Inflammatory macrophage (primary cell): ENCODE measurements at places on chromosomes 7 and 10.
A peak's percentile ranks its signal among the peaks of the same experiment; 100 is the strongest.

DNA sequence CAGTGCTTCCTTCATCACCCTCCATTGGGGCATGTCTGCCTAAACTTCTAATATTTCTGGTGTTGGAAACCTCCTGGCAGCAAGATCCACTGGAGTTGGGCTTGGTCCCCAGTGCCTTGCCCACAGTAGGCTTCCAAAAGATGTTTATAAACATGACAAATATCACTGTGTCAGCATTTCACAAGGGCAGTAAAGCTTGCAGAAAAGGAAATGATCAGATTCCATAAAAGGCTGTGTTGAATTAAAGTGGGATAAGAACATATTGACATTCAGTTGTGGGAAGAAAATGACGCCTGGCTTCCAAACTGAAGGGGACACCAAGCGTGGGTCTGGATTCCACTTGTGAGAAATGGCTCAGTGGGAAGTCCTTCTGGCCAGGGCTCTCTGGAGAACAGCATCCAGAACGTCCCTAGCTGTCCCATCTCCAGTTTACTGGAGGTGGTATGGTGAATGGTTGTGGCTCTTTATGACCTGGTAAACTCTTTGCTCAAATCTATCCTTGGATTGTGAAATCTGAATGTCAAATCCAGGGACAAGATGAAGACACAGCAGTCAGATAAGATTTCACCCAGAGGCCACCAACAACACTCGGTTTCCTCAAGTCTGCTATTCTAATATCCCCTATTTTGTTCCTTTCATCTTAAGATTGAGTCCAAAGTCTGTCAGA, 287.2 kb downstream of the TNS3 start:
- DNase-seq: no peak

DNA sequence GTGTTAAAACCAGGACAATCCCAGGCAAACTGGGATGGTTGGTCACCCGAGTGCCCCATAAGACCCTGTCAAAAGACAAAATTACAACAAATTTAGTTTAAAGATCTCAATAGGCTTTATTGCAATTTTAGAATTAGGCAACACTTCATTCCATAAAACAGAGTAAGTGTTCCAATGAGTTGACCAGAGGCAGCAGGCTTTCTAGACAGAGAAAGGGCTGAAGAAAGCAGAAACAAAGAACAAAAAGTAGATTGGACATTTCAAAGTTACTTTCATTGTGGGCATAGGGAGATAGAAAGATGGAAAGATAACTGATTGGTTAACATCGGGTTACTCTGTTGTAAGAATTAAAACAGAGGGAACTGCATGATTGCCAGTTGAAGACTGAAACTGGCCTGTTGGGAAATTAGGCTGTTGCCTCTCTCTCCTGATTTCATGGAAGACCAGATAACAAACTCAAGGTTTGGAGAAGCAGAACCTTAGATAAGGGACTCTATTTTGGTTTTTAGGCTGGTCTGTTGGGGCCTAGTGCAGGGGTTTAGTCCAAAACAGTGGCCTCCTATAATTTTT, 36.3 kb downstream of the ENTPD1 start:
- DNase-seq: peak; percentile 79

DNA sequence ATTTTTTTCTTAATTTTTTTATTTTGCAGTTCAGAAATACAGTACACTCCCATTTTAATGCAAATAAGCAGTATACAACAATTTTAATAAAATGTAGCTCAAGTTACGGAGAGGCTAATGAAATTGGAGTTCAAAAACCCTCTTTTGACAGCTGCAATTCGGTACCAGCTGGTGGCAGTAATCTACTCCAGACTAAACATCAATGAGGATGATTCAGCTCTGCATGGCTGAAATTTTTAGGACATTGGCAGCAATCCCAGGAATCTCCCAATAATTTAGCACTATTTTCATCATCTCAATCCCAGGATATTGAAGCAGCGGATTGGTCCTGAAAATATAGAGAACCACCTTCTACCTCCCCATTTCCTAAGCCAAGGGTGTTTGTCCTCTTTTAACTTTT, 278.8 kb downstream of the CACNA2D1 start:
- DNase-seq: no peak

DNA sequence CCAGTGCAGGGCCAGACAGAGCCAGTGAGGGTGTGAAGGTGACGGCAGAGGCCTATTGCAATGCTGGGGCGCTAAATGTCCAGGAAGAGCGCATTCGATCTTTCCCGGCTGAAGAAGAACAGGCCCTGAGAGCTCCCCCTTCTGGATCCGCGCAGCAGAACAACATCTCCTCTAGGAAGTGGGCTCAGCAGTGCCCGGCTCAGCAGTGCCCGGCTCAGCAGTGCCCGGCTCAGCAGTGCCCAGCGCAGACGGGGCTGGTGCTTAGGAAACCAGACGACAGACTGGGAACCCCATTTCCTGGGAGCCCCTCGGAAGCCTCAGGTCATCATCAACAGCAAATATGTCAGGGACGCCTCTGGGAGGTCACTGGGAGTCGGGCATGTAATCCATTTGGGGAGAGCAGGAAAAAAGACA, 4.7 kb upstream of the NOS3 start:
- peak; percentile 50 for DNase-seq

DNA sequence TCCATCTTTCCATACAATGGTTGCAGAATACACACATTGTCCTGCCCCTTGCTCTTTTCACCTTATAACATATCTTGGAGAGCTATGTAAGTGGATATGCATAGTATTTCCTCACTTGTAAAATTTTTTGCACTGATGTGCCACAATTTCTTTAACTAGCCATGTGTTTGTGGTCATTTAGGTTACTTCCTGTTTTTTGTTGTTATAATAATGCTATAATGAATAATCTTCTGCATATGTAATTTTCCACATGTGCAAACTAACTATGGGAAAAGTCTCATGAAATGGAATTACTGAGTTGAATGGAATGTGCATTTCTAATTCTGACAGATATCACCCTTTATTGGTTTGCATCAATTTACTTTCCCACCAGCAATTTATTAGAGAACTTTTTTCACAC, 2.8 kb downstream of the TAS2R41 start:
- peak; percentile 39 for DNase-seq

DNA sequence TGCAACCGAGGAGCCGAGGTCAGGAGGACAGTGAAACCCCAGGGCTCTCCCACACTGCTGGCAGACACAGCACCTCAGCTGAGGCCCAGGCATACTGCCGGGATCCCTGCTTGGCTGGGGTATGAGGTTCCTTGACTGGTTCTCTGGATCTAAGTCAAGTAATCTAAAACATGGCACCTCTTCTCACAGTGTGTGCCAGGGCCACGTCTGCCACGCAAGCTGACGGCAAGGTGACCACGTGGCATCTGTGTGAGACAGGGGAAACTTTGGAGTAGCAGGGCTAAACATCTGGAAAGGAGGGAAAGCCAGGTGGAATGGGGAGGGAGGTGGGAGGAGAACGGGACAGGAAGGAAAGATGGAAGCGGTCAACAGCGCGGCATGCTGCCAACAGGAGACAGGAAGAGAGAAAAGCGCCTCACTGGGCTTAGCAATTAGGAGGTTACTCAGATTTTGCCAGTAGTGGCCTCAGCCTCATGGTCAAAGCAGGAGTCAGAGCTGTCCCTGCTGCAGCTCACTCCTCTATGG, 103.7 kb downstream of the CXCL12 start:
- DNase-seq: no peak

GRCh38 chr10:106402458-106402857, 762.0 kb downstream of the SORCS1 start:
- no peak for DNase-seq

- DNase-seq: peak; percentile 76
These were observed 94.6 kb upstream of the MACROH2A2 start for GRCh38 chr10:69957886-69958555.

GRCh38 chr7:27097686-27098577, 2.1 kb upstream of the HOXA1 start:
- no peak for DNase-seq

DNA sequence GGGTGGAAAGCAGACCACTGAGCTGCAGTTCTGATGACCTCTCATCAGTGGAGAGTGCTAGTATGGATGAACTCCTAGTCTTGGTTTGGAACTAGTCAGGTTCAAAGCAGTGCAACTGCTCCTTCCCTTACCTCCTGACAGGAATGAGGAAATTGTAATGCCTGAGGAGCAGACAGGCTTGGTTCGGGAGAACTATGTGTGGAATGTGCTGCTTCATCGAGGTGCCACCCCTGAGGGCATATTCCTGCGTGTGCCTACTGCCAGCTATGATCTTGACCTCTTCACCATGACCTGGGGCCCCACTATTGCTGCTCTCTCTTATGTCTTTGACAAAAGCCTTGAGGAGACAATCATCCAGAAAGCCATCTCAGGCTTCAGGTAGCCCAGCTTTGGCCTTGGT, 27.4 kb upstream of the NFKB2 start:
- DNase-seq: no peak

DNA sequence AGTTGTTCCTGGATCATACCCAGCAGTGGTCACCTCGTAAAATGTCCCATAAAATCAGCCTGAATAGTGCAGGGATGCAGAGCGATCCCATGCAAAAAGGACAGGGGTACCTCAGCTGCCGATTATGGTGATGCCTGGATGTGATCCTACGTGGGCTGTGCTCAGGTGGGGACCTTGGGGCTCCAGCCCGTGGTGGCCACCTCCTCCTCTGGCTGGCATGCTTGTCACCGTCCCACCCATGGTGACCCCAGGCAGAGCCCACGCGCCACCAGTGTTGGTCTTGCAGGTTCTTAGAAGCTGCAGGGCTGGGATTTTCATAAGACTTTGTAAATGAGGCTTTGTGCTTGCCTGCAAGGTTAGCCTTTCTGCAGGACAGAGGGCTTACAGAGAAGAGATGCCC, 97.2 kb downstream of the GLRX3 start:
- no peak for DNase-seq

- DNase-seq: no peak
These were observed 30.8 kb upstream of the ZNF32 start for GRCh38 chr10:43679509-43679908.

GRCh38 chr7:80488406-80488805, 23.5 kb downstream of the GNAT3 start:
- DNase-seq: peak; percentile 38

- DNase-seq: peak; percentile 17
These were observed 26.5 kb downstream of the ASNS start for GRCh38 chr7:97845622-97846203.

GRCh38 chr10:73806176-73806950, 5.0 kb downstream of the NDST2 start:
- DNase-seq: no peak

DNA sequence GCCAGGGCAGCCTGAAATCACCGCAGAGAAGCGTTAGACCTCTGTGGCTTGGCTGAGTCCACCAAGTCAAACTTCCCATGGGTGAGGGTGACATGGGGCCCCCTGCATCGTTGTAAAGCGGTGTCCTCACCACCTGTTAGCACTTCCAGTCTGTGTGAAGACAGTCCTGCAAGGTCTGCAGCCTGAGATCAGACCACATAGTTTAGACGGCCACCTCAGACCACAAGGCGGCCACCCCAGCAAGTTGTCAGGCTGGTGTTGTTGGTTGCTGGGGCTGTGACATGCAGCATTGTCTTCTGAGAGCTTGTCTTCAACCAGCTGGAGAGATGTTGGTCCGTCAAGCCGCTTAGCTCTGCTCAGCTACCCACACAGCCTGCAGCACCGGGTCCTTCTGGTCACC, 44.1 kb upstream of the TARP start:
- DNase-seq: no peak

DNA sequence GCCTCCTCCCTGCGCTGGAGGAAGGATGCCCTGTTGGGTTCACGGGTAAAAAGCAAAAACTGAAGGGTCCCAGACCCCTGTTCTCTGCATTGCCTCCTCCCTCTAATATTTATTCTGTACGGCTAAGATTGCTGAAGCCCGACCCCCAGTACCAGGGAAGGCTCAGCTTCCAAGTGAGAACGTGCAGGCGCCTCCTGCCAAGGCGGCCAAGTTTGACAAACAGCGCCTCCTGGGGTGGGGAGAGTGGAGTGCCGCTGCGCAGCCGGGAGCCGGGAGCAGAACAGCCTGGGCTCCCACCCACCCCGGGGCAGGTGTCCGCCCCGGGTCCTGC, 4.7 kb upstream of the EBF3 start:
- peak; percentile 30 for DNase-seq

GRCh38 chr10:29323367-29323766, 34.5 kb downstream of the LYZL1 start:
- no peak for DNase-seq

DNA sequence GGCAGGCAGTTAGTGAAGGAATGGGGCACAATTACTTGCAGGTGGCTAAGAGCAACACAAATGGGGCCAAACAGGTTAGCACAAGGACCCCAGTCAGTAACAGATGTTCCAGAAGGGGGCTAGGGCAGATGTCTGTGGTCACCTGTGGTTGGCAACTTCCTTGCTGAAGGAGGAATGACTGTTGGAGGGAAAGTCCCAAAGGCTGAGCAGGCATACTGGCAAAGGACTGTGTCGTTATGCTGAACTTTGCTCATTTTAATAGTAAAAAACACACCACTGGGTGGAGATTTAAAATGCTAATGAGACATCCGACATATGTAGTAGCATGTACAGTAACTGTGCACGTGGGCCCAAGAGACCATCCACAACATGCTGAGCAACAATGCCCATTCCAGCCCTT, 511.6 kb downstream of the CALN1 start:
- DNase-seq: no peak

DNA sequence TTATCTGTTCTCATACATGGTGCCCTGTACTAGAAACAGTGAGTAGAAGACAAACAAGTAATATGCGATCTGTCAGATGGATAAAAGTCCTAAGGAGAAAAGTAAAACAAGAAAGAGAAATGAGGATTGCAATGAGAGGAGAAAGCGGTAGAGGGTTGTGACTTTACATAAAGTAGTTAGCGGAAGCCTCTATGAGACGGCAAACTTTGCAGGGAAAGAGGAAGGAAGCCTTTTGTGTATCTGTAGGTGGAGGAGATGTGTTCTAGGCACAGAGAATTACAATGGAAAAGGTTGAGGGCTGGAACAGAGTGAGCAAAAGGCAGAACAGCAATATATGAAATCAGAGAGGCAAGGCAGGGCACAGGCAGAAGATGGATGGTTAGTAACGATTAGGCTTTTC, 150.4 kb upstream of the SEMA3E start:
- no peak for DNase-seq

DNA sequence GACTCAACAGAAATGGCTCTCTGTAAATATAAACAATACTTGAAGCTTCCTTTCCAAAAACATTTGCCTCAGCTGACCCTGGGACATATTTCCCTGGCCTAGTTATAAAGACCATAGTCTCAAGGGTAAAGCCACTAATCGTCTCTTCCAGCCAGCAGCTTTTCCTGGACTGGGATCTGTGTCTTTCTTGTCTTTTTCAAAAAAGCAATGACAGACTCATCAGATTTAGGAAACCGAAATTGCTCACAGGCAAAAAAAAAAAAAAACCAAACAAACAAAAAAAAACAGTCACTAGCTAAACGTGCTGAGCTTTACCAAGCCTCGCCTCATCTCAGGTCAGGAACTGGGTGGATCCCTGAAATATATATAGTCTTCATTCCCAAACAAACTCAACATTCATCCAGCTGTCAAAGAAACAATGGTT, 23.5 kb downstream of the STN1 start:
- DNase-seq: no peak

- no peak for DNase-seq
These were observed 712.8 kb downstream of the PARD3 start for GRCh38 chr10:34102237-34102673.

DNA sequence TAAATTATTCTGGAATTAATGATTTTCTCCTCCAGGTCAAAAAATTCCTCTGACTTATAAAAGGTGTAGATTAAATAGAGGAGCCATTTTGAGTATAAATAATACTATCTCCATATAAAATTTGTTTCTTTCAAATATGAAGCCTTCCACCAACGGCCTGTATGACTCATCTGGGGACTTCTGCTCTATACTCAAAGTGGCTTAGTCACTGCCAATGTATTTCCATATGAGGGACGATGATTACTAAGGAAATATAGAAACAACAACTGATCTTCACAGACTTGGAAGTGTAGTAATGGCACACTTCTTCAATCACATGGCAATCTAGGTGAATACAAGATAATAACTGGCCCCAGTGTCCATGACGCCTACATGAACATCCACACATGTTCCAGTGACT, 335.6 kb upstream of the HGF start:
- DNase-seq: peak; percentile 1
